ENCODE measurements at places on chromosomes 2 and 18.

DNA sequence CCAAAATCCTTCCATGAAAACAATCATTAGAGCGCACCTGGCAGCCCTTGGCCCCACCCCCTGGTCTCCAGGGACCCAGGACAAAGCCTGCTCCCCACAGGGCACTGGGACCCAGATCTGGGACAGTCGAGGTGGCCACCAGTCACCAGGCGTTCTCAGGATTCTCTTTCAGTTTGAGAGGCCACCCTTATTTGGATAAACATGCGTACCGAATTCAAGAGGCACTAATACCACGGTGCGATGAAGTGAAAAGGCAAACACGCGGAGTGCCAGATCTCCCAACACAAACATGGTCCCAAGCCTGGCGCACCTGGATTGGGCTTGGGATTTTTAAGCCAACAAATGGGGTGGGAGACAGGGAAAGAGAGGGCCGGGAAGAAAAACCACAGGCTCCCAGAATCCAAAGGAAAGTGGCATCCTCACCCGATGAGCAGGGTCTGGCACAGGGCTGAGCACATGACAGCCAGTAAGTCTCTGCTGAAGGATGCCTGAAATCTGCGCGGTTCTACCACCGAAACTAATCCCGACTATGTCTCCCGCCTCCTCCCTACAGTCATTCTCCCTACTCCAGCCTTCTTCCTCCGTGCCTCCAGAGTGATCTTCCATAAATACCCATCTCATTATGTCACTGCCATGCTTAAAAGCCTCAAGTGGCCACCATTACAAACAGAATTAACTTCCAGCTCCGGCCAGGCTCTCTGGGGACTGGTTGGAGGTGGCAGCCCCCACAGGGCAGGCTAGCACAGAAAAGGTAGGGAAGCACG lies 60.9 kb upstream of the KLHL29 start:
- DNase-seq, result no peak

DNA sequence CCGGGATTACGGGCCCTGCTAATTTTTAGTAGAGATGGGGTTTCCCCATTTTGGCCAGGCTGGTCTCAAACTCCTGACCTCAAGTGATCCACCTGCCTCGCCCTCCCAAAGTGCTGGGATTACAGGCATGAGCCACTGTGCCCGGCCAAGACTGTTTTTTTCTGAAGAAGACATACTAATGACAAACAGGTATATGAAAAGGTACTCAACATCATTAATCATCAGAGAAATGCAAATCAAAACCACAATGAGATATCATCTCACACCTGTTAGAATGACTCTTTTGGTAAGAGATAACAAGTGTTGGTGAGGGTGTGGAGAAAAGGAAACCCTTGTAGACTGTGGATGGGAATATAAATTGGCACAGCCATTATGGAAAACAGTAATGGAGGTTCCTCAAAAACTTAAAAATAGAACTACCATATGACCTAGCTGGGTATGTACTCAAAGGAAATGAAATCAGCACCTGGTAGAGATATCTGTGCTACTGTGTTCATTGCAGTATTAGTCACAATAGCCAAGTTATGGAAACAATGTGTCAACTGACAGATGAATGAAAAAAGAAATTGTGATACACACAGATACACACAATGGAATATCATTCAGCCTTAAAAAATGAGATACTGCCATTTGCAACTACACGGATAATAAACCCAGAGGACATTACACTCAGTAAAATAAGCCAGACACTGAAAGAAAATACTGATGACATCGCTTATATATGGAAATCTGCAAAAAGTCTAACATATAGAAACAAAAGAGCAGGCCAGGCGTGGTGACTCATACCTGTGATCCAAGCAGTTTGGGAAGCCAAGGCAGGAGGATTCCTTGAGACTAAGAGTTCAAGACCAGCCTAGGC lies 20.8 kb downstream of the SOS1 start:
- DNase-seq, result no peak

DNA sequence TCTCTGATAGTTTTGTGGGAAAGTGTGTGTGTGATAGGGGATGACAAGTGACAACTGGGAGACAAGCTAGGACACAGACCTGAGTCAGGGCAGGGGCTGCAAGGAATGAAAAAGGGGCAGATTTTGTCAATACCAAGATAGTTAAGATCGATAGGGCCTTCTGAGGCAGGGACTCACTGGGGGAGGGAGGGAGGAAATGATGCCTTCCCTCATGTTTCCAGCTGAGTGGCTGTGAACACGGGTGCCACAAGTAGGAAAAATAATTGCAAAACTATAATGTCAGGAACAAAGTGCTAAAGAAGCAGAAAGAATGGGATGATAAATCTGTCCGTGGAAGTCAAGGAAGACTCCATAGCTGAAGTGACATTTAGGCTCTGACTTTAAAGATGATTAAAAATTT lies 24.2 kb downstream of the CDH2 start:
- no peak for DNase-seq

- DNase-seq, result no peak
Observed at GRCh38 chr2:236562434-236562833, 7.2 kb upstream of the ACKR3 start.

- DNase-seq, result no peak
Observed at GRCh38 chr2:71467180-71467815, 13.9 kb downstream of the DYSF start.

DNA sequence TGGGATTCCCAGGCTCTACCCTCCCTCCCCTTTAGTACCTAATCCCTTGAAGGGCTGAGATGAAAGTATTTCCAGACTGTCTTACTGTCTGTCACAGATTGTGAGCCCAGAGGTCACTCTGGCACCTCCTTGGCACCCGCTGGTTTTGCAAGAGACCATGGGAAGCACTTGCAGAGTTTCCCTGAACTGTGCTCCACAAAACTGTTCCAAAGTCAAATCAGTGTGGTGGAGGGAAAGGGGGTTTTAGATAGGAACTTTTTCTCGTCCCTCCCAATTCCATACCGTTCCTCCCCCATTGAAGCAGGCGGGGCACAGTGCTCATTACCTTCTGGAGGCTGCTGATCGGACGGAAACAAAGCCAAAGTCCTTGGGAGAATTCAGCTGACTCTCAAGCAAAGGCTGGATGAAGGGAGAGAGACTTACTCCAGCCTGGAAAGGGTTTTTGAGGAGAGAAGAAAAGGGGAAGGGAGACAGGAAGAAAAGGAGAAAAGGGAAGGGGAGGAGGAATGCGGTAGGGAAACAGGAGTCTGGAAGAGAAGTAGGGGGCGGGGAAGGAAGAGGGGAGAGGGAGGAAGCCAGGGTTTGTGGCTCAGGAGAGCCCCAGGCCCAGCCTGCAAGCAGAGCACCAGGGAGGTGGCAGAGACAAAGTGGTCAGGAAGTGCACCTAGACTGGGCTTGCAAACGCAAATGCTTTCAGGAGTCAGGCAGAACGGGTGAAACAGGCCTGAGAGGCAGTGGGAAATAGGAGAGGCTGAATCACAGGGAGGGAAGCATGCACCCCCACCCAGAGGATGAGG lies 88.4 kb upstream of the SP3 start:
- DNase-seq, result no peak

- DNase-seq, result no peak
Observed at GRCh38 chr2:239469106-239469960, 68.5 kb upstream of the HDAC4 start.

GRCh38 chr2:119414894-119415293 lies 16.8 kb upstream of the TMEM37 start:
- no peak for DNase-seq

GRCh38 chr2:236861944-236862343 lies 223.7 kb upstream of the COPS8 start:
- no peak for DNase-seq

- DNase-seq, result peak; percentile 25
Observed at GRCh38 chr2:112692495-112692911, 28.3 kb upstream of the NT5DC4 start.

- no peak for DNase-seq
Observed at GRCh38 chr2:102367331-102367971, 11.9 kb downstream of the IL18R1 start.

GRCh38 chr2:232876978-232877441 lies 6.9 kb downstream of the SNORC start:
- DNase-seq, result no peak

- DNase-seq, result no peak
Observed at GRCh38 chr2:196390243-196391148, 219.1 kb upstream of the STK17B start.

DNA sequence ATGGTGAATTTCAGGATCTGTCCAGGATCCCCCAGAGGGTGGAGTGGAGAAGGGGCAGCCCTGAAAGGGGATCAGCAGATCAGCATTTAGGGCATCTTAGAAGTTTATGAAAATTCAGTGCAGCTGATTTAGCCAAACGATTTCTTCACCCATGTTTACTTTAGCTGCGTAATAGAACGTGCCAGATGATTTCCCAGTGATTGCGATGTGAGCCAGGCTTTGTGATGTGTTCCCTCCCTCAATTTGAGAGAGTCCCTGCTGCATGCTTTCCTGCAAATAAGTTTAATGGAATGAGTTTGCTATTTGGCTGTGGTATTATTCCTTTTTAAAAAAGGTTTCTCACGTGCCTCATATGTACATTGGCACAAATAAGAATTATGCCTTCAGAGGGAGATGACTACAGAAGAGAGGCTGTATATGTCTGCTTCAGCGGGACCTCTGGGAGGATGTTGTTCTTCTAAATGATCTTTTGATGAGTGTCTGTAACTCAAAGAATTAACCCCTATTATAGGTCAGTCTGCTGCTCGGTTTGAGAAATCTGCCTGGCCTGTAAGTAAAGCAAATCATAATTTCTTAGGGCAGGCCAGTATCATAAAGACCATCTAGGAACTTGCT lies 111.9 kb downstream of the MRO start:
- no peak for DNase-seq

- DNase-seq, result no peak
Observed at GRCh38 chr18:7466190-7466589, 100.9 kb upstream of the PTPRM start.

DNA sequence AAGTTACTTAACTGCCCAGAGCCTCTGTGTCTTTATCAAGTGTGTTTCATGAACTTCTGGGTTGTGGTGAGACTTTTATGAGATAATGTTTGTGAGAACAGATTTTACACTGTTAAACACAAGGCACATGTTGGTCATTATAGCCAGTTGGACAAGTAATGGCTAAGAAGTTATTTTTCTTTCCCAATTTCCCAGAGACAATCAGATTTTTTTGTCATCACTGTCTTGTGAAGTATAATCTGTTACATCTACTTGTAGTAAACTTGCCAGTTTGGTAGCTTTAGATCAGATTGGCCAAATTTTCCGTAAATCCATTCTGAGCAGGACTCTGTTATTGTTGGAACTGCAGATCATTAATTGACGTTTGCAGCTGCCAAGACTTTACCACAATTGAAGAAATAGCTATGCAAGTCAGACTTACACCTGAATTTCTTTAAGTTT lies 838.8 kb downstream of the SLC4A3 start:
- no peak for DNase-seq

DNA sequence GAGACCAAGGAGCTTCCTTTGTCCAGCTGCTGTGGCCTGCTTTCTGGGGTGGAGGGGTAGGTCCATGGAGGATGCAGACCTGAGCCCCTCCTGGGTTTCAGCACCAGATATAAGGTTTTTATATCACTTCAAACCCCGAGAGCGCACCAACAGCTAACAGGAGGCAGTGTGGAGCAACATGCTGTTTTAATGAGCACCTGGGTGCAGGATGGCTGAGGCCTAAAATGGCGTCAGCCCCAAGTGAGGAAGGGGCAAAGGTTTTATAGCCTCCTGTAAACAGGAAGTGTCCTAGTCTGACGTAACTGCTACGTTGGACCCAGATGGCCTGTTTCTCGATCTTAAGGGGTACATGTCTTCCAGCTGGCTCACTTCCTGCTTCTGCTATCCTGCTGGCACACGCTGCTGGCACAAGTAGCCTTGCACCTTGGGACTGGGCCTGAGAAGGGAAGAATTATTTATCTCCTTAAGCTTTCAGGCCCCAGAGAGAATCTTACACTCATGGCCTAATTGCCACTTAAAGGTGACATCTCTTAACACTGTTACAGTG lies 11.4 kb upstream of the REG1B start:
- no peak for DNase-seq

DNA sequence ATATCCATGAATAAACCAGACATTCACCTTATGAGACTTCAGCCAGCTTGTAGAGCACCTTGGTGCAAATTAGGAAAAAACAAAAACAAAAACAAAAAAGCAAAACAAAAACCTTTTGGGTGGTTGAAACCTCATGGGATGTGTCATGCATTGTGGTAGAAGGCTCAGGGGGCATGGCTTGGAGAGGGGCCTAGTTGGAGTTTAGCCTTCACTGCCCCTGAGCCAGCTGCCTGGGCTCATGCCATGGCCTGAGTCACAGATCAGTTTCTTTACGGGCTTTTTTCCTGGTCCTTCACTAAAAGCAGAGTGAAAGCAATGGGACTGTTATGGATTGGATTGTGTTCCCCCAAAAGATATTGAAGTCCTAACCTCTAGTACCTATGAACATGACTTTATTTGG lies 22.0 kb upstream of the DAPL1 start:
- DNase-seq, result no peak

DNA sequence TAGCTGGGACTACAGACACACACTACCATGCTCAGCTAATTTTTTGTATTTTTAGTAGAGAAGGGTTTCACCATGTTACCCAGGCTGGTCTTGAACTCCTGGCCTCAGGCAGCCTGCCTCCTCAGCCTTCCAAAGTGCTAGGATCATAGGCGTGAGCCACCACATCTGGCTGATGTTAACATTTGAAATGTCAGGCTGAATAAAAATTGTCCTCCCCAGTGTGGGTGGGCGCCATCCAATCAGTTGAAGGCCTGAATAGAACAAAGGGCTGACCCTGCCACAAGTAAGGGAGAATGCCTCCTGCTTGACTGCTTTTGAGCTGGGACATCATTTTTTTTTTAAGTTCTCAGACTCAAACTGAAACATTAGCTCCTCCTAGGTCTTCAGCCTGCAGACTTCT lies 21.0 kb upstream of the RHOB start:
- no peak for DNase-seq

- DNase-seq, result no peak
Observed at GRCh38 chr2:23386339-23387220, 1.6 kb downstream of the KLHL29 start.

DNA sequence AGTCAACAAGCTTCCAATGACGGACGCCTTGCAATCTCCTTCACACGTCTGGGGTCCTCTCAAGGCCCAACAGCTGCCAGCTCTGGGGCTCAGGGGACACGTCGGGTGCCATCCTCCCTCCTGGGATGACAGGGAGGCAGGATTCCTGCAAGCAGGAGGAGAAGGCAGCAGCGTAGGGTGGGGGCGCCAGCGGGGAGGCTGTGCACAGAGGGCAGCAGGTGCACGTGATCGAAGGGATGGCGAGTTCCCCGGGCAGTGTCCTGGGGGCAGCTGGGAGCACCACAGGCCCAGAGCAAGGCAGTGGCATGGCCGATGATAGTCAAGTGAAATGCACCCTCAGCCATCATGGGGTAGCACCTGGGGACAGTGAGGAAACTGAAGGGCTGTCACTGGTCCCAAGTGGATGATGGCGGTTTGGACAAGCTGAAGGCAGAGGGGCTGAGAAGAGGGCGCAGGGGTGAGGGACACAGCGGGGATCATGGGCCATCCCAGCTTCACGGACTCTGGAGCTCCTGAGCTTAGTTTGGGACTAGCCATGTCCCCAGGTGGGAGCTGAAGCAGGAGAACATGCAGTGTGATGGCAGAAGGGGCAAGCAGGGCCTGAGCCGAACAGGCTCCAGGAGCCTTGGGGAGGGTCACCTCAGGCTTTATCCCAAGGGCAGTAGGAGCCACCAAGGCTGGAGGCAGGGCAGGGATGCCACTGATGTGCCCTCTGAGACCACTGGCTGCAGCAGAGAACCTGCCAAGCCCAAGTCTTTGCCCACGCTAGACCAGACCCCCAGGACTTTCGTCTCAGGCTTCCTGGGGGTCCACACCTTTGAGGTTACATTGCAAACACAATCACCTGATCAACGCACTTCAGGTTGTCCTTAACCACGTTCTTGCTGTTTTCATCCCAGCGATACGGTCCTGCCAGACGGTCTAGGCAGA lies 16.3 kb upstream of the SNED1 start:
- DNase-seq, result no peak

All from activated CD8-positive, alpha-beta memory T cell treated with anti-CD3 and anti-CD28 coated beads for 4 hours (primary cell).